NCI-H1048 (cell line): ENCODE measurements at places on chromosomes 3 and 15.

GRCh38 chr3:143109861-143110260 lies 9.7 kb upstream of the CHST2 start:
- DNase-seq, result no peak

DNA sequence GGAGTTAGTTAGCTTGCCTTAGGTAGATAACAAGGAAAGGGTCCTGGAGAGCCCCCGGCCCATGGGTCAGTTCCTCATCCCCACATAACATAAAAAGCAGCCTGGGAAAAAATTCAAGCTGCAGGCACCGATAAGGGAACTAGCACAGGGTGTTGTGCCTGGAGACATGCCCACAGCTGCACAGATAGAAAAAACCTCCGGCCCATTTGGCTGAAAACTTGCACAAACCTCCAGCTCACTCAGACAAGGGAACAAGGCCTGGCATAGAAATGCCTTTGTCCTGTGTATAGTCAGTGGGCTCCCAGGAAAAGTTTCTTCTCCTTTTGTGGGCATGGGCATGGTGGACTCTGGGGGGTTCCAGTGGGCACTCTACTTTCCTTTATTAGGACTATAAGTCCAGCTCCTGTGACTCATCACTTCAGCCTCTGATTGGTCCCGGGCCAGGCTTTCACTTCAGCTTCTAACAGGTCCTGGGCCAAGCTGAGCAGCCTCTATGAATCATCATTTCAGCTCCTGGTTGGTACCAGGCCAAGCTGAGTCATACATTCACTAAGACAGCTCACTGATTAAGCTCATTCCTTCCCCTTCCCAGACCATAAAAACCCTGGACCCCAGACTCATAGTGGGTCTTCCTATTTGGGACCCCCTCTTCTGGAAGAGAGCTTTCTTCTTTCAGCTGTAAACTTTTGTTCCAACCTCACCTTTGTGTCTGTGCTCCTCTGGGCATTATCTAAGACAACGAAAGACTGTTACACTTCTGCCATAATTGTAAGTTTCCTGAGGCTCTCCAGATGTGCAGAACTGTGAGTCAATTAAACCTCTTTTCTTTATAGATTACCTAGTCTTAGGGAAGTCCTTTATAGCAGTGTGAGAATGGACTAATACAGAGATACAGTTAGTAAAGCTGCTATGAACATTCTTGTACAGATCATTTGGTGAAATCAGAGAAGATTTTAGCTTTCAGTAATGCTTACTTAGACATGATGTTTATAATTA lies 348.0 kb upstream of the DPPA4 start:
- DNase-seq, result no peak

- no peak for DNase-seq
Observed at GRCh38 chr3:195767792-195768191, 43.9 kb downstream of the MUC4 start.

DNA sequence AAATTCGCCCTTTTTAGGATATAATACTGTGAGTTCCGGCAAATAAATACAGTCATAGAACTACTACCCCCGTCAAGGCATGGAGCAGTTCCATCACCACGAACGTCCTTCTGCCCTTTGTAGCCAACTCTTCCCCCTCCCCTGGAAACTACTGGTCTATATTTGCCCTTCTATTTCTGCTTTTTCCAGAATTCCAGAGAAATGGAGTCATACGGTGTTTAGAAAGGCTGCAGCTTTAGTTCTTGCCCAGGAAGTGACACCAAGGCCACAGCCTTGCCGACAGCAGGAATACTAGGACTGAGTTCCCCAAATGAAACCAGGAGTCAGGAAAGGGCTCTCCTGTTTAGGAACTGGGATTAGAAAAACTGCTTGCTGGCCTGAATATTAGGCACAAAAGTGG lies 291.2 kb downstream of the FAM43A start:
- DNase-seq, result no peak

GRCh38 chr3:184148076-184148475 lies 7.1 kb upstream of the DVL3 start:
- DNase-seq, result no peak

DNA sequence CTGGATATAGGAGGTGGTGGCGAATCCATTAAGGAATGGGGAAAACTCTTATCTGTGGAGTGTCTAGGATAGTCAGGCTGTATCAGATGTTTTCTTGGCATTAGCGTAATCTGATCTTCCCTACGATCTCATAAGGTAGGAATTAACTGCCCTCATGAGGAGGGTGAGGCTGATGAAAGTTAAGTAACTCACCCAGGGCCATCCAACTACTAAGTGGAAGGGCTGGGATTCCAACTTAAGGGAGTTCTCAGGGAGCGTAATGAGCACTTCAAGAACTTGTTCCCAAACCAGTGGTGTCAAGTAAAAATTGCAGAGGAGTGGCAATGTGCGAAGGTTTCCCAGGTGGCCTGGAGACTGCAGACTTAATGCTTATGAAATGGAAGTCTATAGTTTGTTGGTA lies 55.9 kb upstream of the OSBPL11 start:
- no peak for DNase-seq

DNA sequence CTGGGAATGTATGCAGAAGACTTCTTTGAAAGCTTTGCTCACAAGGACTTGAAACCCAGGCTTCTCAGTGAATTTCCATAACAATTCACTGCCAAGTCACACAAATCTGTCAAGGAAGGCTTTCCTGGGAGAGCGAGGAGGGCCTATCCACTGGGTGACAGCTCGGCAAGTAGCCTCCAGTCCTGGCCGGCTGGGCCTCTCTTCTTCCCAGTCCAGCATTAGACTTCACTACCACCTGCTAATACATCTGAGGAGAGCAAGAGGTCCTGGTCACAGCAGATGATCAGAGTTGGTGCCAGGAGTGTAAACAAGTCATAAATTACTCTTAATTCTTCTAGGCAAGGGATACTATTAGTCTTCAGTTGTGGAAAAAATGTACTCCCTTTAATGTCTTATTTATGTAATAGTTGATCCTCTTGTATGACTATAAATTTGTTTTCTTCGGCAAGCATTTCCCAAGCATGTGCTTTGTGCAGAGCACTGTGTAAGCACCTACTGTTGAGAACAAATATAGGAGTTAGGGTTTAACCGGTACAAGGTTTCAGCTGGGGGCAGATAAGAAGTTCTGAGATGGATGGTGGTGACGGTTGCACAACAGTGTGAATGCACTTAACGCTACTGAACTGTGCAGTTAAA lies 162.9 kb downstream of the VGLL4 start:
- DNase-seq, result no peak

DNA sequence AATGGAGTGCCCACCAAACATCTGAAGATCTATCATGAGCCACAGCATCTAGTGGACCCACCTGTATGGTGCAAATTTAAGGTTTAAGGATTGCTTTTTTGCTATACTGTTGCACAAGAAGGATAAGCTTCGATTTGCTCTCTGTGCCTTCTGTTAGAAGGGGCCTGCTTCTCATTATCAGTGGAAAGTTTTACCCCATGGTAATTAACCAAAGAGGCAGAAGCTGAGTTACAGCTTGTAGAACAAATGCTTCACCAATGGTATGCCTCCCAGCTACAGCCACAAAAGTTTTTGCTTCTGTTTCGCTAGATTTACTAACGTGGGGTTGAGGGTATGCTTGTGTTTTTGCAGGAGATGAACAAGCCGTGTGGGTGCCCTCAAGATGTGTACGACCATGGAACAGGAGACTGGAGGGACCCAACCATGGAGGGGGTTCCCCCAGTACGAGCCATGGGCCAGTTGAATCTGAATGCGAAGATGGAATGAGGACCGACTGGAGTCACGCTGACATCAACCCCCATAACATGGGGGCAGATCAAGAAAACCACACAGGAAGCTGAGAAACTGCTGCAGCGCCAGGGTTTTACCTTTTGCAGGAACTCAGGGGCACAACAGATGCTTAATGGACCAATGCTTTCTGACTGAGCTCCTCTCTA lies 43.5 kb downstream of the ACAD9 start:
- no peak for DNase-seq

DNA sequence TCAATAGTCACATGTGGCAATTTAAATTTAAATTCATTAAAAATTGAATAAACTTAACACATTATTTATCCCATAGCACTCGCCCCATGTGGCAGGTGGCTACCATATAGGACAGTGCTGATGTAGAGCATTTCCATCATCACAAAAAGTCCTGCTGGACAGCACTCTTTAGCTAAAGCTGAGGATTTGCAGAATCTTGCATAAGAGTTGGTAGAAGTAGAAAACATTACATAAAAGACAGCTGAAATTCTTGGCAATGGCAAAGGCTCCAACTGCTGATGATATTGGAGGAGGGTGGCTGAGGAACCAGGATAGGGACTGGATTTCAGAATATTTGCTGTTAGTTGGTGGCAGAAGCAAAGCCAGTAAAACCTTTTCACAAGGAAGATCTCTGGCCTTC lies 230.7 kb upstream of the SATB1 start:
- no peak for DNase-seq

- no peak for DNase-seq
Observed at GRCh38 chr3:133563186-133563591, 10.3 kb upstream of the CDV3 start.

DNA sequence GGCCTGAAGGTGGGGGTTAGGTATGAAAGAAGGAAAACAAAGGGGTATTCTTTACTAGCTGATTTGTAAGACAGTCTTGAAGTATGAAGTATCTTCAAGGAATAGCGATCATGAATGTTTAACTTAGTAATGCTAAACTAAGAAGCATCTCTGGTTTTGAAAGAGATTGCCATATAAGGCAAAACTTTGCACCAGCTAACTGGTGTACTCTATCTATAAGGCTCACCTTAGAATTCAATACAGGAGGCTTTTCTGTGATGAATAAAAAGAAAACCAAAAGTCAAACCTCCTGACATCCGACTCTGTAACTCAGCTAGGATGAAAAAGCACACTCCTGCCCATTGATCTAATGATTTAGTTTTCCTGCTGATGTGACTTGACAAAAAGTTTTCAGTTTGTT lies 54.7 kb downstream of the FOXP1 start:
- no peak for DNase-seq

- DNase-seq, result no peak
Observed at GRCh38 chr15:91183596-91183995, 83.5 kb downstream of the SV2B start.

GRCh38 chr3:11600501-11601282 lies 43.0 kb downstream of the VGLL4 start:
- DNase-seq, result no peak

GRCh38 chr15:48395521-48396011 lies 64.3 kb downstream of the DUT start:
- no peak for DNase-seq

- no peak for DNase-seq
Observed at GRCh38 chr3:173553635-173554280, 156.2 kb downstream of the NLGN1 start.

- no peak for DNase-seq
Observed at GRCh38 chr3:58234516-58234931, 3.1 kb upstream of the ABHD6 start.
